ENCODE measurements at places on chromosomes 3 and 15.

- DNase-seq = no peak
Measured at GRCh38 chr15:100114100-100114499, 227.7 kb downstream of the ADAMTS17 start.

DNA sequence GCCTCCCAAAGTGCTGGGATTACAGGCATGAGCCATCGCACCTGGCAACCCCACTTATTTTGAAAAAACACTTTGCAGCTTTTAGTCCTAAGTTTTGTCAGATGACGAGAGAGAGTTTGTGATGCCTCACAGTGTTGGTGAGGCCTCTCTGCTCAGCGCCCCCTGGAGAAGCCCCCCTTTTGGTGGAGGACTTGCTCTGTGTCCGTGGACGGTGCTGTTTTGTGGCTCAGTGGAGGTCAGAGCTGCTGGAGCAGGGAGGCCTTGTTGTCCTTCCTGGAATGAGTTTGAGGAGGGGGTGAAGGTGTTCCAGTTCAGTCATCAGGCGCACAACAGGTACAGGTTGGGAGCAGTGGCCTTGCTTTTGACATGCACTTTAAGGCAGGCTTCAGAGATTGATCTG is 58.0 kb downstream of the PGPEP1L start:
- DNase-seq = no peak

DNA sequence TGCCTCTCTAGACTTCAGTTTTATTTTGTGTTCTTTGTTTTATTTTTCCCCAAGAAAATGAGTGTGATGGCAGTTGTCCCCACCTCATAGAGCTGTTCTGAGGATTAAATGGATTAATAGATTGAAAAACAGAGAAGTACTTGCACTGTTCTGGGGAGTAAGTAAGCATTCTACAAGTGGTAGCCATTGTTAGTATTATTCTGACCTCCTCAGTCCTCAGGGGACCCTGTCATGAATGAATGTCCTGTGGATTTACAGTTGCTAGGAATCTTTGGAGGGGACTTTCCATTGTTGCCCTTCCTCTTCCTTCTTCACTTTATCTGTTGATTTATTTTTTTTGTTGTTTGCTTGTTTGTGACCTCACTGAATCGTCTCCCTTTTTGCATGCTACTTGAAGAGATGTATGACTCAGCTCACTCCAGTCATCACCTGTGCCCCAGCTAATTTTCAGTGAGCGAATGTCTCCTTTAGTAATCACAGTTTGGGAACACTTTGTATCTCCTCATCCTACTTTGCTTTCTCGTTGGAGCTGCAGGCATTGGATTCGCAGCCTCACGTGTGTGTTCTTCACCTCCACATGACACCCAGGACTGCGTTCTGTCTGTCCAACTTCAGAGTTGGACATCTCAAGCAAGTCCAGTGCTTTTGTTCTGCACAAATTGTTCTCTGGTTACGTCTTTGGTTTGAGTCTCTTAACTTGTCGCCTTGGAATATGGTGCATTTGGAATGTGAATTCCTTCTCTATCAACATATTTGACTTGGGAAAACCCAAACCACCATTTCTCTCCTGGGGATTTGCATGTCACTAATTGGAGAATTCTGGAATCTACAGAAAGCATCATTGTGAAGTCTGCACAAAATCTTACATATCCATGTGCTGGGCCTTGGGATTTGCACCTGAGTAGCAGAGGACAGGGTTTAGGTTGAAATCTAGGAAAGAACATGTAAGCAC is 54.5 kb downstream of the LRTM1 start:
- DNase-seq = no peak

DNA sequence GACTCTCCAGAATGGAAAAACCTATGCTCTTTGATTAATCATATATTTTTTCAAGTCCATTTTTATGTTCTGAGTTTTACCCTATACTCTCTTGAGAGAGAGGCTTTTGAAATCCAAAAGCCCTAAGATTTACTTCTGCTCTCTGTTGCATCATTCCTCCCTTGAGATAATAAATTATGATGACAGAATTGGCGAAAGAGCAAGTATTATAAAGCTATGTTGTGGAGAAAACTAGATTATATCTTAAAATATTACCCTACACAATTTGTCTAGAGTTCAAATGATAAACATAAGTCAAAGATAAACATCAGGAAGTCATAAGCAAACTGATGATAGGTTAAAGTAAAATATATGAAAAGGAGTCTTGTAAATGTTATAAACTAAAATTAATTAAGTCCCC is 293.4 kb upstream of the MME start:
- no peak for DNase-seq

GRCh38 chr3:77449459-77450350 is 409.8 kb downstream of the ROBO2 start:
- DNase-seq = no peak

- no peak for DNase-seq
Measured at GRCh38 chr3:14943042-14943441, 4.3 kb upstream of the NR2C2 start.

- no peak for DNase-seq
Measured at GRCh38 chr3:40574661-40575060, 49.9 kb downstream of the ZNF621 start.

DNA sequence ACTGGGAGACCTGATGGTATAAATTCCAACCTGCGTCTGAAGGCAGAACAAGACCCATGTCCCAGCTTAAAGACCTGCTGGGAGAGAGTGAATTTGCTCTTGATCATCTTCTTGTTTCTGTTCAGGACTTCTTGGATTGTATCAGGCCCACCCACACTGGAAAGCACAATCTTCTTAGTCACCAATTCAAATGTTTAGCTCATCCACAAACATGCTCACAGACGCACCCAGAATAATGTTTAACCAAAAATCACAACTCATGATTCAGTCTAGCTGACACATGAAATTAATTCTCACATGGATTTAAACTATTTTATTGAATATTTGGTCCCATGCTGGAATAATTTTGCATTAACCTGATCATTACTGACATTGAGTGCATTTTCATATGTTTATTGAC is 37.8 kb upstream of the GOLGA6L2 start:
- no peak for DNase-seq

DNA sequence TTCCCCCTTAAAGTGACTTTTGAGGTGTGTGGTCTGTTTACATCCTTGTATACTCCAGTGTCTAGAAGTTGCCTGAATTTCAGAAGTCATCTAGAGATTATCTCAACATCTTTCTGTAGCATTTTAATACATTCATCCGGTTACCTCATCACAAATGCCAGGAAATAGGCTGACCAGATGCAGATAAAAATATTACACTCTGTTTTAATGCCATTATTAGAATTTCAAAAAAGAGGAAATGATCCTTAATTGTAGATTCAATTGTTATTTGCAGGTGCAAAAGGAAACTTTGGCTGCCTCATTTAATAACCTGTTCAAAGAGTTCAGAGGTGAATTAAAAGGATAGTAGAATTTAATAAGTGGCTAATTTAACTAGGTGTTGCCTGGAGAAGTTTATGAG is 290.9 kb downstream of the C3orf38 start:
- DNase-seq = no peak

DNA sequence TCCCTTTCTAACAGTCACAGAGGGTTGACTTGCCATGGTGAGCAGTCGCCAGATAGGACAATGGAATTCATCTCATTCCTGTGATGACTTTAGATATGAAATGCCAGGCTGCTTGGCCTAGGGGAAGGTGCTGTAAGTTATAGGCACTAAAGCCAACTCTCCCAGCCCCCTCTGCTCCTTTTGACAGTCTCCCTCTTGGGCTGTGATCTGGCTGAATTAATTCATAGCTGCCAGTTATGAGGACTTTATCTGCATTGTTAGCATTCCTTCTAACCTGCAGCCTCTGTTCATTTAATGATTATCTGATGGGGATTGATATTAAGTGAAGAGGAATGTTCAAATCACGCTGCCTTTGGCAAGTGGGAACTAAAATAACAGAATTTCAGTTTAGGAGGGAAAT is 427.1 kb upstream of the RASGRP1 start:
- DNase-seq = no peak

DNA sequence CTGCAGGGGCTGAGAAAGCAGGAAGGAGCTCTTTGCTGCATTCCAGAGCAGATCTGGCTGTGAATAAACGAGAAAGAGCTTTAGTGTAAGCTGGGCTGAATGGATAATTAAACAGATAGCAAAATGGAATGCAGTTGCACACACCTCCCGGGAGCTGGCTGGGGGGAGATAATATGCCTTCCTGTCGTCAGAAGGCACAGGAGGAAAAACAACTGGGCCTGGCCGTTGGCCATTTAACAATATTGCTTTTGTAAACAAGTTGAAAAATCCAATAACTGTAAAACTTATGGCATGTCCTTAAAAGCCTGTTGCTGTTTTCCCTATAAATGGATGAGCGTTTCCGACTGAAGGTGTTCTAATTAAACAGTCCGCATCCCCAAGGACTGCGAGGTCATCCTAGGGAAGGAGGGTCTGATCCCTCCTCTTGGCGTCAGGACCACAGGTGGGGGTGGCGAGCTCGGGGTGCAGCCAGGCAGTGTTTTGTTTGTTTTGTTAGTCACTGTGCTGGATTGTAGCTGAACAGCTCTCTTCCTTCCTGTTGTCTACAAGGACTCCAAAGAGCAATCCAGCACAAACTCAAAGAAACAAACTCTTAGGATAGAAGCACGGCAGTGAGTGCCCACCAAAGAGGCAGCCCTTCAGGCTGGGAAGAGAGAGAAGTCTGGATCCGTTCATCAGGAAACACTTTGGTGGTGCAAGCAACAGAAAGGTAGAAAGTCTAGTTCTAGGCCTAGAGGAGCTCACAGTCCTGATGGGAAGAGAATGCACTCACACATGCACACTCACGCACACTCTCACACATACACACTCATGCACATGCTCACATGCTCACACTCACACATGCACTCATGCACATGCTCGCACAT is 133.4 kb upstream of the SMAD3 start:
- peak; percentile 77 for DNase-seq

DNA sequence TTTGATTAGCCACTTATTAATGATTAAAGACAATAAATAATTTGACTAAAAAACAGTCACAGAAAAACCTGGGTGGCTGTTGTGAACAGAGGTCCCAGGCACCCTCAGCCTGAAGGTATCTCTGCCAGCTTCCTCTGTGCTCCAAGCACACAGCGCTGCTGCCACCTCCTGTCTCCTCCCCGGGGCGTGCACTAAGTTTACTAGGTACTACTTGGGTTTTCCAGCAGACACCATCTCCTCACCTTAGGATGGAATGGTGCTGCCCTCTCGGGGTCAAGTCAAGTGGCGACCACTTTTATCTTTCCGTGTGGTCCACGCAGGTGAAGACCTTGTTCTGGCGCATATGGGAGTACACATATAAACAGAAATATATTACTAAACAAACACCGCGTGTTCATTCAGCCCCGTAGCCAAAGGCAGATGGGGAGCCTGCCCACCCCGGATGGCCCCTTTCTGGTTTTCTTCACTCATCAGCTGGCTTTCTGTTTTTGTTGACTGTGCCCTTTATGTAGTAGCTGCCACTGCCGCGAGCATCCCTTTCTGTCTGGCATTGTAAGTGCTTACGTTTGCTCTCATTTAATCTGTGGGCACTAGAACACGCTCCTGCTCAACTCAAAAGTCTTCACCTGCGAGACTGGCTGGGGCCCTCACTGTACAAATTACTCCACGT is 128.0 kb downstream of the LRIG1 start:
- peak; percentile 74 for DNase-seq

GRCh38 chr3:106819440-106819839 is 557.8 kb upstream of the CCDC54 start:
- no peak for DNase-seq

GRCh38 chr3:183526838-183527427 is 28.6 kb downstream of the KLHL6 start:
- DNase-seq = no peak

DNA sequence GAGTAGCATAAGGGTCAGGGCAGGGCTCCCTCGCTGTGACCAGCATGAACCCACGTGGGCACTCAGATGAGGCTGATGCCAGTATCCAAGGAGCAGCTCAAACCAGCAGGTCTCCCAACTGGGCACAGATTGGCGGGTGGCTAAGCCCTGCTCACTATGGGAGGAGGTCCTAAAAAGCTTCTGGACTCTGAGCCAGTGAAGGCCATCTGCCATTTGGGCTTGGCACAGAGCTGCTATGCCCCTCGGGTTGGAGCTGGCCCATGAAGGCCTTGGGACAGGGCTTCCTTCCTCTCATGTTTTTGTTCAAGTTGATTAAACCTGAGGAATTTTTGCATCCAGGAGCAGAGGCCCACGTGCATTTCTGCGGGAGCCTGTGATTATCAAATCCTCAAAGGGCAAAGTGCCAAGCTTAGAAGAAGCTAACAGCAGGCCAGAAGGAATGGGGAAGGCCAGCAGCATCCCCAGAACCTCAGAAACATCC is 4.3 kb upstream of the STRA6 start:
- DNase-seq = no peak

DNA sequence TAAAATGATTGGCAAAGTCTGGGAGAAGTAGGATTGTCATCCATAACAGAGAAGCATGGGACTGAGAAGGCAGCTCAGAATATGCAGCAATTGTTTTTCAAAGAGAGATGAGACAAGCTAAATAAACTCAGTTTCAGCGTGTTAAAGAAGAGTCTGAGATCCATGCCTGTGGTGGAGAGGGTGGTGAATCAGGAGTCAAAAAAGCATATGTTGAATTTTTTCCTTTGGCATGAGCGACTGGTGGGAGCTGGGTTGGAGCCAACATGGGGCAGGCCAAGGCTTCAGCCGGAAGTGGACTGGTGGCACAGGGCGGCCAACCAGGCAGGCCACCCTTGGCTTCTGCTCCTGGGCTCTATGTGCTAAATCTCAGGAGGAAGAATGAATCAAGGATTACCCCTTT is 102.0 kb downstream of the SST start:
- DNase-seq = no peak

- DNase-seq = no peak
Measured at GRCh38 chr3:122023335-122023910, 1.4 kb upstream of the ILDR1 start.

GRCh38 chr15:40952301-40952900 is 870 bp upstream of the CHAC1 start:
- no peak for DNase-seq

GRCh38 chr3:26259176-26259575 is 363.4 kb upstream of the LRRC3B start:
- no peak for DNase-seq

- DNase-seq = no peak
Measured at GRCh38 chr15:57878573-57878972, 172.1 kb downstream of the POLR2M start.

GRCh38 chr15:47529241-47529640 is 188.1 kb upstream of the SEMA6D start:
- no peak for DNase-seq

DNA sequence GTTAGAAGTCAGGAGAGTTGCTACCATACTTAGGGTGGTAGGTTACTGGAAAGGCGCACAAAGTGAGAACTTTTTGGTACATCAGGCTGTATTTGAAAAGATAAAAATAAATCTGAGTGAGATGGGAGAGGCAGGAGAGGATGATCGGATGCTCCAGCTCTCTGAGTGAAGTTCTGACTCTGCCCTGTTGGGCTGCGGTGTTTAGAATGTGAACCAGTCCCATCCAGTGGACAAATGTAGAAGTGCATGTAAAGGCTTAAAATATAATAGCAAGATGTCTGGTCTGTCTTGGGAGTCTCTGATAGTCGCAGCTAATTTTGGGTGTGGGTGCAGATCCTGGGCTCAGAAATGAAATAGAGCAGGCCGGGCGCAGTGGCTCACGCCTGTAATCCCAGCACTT is 30.4 kb downstream of the ACKR2 start:
- peak; percentile 48 for DNase-seq

Measured in Caco-2 (cell line).